ENCODE measurements at places on chromosomes 12 and 14.

DNA sequence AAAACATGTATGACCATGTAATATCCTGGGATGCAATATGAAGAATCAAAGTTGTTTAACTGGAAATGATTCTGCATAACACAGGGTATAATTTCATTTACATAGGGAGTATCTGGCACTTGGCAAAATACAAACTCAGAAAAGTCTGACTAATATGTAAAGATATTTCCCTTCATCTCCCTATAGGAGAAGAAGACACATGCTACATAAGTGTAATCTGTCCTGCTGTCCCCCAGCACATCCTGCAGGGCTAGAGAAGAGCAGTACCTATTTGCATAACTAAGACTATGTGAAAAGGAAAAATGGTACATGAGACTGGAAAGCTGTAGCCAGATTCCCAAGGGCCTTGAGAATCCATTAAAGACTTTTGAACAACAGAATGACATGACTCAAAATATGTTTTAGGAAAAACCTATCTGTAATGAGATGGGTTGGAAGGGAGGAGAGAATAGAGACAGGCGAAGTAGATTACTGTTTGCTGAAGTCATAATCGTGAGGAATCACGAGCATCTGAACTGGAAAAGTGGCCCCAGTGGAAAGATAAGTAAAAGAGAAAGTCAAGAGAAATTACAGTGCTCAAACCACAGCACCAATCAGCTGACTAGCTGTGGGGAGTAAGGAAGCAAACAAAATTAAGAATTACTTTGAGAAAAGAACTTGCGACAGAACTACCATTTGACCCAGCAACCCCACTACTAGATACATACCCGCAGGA is 155.1 kb upstream of the HMGA2 start:
- no peak for DNase-seq

DNA sequence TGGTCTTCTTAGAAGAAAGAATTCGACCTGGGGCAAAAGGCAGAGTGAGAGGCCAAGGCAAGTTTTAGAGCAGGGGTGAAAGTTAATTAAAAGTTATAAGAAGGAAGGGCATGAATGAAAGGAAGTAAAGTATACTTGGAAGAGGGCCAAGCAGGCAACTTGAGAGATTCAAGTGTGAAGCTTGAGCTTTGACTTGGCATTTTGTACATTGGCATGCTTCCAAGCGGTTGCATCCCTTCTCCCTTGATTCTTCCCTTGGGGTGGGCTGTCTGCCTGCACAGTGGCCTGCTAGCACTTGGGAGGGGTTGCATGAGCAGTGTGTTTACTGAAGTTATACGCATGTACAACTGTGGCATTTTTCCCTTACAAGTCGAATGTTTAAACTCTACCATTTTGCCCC is 74.8 kb upstream of the MGAT4C start:
- no peak for DNase-seq

DNA sequence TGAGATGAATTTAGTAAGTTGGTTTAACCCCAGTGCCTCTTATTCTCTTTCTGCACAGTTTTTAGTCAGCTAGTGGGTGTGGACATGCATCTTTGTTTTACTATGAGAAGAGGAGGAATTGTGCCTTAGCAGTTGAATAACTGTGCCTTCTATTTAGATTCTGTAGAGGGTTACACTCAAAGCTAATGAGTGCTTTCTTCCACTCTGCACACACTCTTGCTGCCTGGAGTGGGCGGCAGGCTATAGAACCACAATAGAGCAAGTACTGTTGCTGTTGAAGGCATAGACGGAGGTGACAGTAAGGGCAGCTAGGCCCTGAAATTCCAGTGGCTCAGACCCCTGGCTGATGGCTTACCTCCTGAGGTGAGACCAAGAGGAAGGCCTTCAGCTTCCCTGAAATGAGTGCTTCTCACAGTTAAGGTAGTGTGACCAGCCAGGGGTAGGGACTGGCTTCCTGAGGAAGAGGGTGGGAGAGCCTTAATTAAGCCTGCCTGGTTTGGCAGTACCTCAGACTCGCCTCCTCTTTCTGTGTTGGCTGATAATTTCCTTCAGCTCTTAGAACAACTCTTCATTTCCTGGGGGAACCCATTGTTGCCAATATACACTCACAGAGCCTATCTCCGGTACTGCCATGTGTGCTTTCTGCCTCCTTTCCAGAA is 24.7 kb downstream of the SUSD6 start:
- DNase-seq: no peak

- DNase-seq: no peak
Measured at GRCh38 chr12:70556179-70556869, 80.9 kb downstream of the PTPRB start.

DNA sequence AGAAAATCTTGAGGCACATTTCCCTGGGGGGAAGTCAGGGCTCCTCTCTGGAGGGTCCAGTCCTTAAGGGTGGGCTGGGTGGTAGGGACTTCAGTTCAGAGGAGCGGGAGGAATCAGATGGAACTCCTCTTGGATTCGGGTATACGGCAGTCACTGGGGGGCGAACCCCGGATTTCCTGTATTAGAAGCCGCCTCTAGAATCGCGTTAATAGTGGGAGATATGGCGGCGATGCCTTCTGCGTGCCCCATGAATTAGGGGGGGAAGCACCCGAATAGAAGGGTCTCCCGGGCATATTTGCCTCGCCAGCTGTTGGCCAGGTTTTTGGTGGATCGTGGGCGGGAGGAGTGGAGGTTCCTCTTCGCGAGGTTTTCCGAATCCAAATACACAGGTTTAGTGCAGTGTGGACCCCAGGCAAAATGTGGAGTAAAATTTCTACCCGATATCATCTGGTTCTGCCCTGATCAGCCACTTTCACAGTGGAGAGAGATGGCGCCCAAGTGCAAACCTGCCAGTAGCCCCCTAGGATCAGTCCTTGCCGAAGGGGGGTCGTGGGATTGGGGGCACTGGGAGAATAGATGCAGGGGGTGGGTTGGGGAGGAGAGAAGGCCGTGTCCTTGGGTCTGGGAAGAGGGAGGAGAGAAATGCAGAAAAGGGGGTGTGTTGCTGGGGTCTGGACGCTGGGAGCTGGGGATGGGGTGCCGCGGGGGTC is 628 bp downstream of the MEG3 start:
- no peak for DNase-seq

DNA sequence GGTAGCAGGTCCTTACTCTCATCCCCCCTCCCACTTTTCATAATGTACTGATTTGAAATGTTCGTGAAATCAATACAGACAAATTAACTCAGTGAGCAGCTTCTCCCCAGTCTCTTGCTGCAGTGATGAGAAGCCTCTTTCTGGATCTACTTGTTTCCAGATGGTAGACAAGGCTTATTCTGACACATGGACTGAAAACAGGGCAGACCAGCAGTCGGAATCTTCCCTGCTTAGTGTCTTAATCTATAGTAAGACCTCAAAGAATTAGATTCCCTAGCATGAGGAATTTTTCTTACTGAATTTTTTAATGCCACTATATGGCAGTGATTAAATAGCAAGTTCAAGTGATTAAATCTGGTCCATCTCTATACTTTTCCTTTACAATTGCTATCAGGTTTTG is 120.1 kb downstream of the RGS6 start:
- no peak for DNase-seq

DNA sequence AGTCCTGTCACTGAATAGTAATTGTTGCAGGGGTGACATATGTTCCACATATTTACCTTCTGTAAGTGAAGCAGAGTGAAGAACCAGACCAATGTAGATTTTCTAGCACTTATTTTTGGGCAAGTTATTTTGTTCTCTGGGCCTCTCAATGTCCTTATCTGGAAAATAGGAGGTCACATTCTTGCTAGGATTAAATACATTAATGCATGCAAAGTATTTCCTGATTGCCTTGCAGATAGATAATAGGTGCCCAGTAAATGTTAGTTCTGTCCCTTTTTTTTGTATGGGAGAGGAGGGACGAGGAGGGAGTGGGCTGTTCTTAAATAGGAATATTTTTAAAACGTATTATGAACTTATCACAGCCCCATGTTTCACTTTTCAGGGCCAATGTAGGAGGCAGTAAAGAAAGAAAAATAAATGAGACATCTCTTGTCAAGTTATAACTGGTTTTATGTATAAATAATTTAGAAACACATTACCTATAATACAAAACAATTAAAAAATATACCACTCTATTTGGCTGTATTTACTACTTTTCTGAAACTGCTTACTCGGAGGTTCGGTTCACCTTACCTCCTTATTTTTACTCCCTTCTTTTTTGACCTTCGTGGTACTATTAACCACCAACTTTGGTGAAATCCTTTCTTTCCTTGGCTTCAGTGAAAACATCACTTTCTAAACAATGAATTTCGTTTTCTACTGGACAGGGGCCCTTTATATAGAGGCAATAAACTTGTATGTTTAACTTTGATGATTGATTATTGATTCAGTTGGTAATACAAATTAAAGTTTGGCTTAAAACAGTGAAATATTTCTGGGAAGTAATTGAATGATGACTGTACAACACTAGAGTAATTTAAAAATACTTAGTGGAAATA is 41.9 kb downstream of the DIP2B start:
- DNase-seq: no peak

GRCh38 chr12:133174901-133175300 is 6.4 kb upstream of the ZNF268 start:
- DNase-seq: no peak

GRCh38 chr12:20657496-20657895 is 37.6 kb upstream of the SLCO1C1 start:
- DNase-seq: no peak
